ENCODE measurements at places on chromosomes 3 and 15.

GRCh38 chr3:160660902-160661301 lies 16.1 kb upstream of the ARL14 start:
- DNase-seq = no peak

GRCh38 chr3:152760591-152760990 lies 74.3 kb upstream of the P2RY1 start:
- DNase-seq = no peak

DNA sequence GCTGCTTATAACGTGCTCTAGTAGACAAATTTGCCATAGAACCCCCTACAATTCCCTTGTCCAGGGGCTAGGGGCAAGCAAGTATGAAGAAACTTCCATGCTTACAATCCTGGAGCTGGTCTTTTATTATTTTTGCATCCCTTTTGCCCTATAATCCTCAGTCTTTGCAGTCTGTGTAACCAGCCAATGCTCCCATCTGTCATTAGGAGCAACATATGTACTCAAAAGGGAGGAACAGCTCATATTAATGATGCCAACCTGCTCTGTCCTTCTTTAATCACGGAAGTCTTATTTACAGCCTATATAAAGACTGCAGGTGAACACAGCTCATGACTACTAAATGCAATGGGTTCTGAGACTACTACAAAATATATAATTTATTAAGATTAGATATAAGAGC lies 263.3 kb downstream of the ZIC1 start:
- no peak for DNase-seq

GRCh38 chr3:45666757-45667431 lies 22.3 kb upstream of the SACM1L start:
- no peak for DNase-seq

DNA sequence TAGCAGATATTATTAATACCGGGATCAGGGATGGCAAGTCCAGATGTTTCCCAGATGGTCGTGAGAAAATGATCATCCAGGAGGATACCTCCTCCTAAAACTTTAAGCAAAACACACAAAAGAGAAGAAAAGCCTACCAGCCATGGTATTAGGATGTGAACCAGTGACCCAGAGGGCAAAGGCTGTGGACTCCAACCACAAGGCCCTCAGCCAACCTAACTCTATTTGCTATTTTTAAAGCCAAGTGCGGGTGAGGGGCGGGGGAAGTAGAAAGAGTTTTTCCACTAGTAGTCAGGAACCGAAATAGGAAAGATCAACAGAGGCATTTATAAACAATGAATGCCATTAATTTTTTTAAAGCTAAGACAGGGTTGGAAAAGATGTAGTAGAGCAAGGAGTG lies 77.4 kb downstream of the STAC start:
- no peak for DNase-seq

- DNase-seq = no peak
Measured at GRCh38 chr3:111152496-111152895, 80.9 kb downstream of the NECTIN3 start.

DNA sequence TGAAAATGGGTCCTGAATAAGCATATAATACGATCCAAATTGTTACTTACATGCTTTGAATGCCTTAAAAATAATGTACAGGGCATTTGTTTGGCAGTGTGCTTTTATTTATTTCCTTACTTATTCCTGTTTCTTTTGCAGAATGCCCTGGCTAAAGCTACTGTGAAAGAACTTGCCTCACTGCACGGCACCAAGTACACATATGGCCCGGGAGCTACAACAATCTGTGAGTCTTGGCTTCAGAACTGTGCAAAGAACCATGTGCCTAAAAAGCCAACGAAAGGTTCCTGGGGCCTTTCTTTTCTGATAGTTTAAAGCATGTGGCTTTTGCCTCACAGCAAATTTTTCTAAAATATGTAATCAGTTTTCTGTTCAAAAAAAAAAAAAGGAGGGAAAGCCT lies 7.8 kb upstream of the CPA3 start:
- no peak for DNase-seq

- DNase-seq = peak; percentile 56
Measured at GRCh38 chr15:44501768-44502366, 35.1 kb upstream of the EIF3J start.

DNA sequence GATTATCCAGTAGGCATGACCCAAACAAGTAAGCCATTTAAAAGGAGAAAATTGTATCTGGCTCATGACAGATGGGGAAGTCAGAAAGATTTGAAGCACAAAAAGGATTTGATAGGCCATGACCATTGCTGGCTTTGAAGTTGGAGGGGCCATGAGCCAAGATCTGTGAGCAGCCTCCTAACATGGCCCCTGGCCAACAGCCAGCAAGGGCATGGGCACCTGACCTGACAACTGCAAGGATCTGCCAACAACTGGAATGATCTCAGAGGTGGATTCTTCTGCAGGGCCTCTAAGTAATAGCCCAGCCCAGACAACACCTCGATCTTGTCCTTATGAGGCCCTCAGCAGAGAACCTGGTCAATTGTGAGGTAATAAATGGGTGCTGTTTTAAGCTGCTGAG lies 93.0 kb downstream of the ARNT2 start:
- no peak for DNase-seq

- no peak for DNase-seq
Measured at GRCh38 chr3:48402281-48402732, 27.6 kb downstream of the PLXNB1 start.

DNA sequence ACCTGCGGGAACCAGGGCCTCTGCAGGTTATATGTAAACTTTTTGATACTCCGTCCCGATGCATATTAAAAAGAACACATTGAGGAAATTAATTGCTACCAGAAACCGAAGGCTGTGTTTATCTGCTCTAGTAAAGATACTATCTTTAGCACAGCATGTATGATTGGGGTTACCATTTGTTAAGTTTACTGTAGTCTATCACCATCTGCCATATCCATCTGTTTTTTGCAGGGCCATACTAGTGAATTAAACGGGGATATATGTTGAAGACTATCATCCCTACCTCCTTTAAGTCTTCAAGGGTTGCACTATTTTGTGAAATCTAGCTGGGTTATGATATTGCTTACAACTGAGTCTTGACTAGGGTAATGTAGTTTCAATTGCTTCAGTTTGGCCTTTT lies 597.0 kb downstream of the SQOR start:
- DNase-seq = no peak

GRCh38 chr3:13014755-13015285 lies 58.4 kb downstream of the IQSEC1 start:
- DNase-seq = no peak

GRCh38 chr3:122031123-122031468 lies 9.0 kb upstream of the ILDR1 start:
- DNase-seq = no peak

- no peak for DNase-seq
Measured at GRCh38 chr3:76841747-76842146, 198.2 kb upstream of the ROBO2 start.

- no peak for DNase-seq
Measured at GRCh38 chr3:85801955-85802354, 843.2 kb downstream of the CADM2 start.

DNA sequence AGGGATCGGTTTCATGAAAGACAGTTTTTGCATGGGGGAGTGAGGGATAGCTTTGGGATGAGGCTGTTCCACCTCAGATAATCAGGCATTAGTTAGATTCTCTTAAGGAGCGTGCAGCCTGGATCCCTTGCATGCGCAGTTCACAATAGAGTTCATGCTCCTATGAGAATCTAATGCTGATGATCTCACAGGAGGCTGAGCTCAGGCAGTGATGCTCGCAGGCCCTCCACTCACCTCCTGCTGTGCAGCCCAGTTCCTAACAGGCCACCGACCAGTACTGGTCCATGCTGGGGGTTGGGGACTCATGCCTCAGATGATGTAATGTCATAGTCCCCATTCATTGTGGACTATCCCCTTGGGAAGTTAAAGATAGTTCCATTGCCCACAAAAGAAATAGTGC lies 255.8 kb downstream of the CACNA2D3 start:
- DNase-seq = no peak

- no peak for DNase-seq
Measured at GRCh38 chr15:58471348-58471747, 39.6 kb downstream of the LIPC start.

DNA sequence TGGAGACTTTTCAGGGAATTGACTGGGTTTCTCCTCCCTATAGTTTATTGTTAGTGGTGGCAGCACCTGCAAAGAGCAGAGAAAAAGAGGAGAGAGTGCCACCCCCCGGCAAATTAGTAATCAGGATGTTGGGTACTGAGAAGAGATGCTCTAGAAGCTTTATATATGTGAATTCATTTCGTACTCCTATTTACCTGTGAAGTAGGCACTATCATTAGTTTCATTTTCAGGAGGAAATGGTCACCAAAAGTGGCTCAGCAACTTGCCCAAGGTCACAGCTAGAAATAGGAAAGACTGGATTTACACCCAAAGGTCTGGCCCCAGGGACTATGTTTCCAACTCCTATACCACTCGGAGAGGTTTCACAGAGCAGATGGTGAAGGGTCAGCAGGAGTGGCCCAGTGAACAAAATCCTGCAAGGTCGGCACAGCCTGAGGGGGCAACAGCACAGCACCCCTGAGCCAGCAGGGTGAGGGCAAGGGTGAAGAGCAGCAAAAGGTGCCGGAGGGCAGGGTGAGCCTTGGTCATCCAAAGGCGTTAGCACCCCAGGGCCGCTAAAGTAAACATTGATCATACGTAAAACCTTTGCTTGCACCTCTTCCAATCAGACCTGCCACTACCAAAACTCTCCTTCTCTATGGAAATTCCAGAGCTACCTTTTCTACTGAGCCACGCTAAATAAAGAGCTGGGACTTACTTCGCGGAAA lies 23.6 kb downstream of the VGLL4 start:
- no peak for DNase-seq

DNA sequence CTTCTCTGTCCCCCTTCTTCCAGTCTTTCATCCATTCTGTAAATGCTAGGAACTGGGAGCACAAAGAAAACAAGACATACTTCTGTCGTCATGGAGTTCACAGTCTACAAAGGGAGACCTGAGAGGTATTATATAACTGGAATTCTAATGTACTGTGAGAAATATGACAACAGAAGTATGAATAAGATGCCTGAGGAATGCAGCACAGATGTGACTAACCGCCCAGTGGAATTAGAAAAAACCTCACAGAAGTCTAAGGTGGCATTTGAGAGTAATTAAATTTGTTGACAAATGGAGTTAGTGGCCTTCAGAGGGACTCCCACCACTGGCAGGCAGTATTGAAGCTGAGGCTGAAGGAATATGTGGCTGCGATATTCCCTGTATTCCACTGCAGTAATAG lies 168.5 kb upstream of the FAM3D start:
- no peak for DNase-seq

GRCh38 chr15:101542306-101543025 lies 53.0 kb upstream of the PCSK6 start:
- DNase-seq = no peak

DNA sequence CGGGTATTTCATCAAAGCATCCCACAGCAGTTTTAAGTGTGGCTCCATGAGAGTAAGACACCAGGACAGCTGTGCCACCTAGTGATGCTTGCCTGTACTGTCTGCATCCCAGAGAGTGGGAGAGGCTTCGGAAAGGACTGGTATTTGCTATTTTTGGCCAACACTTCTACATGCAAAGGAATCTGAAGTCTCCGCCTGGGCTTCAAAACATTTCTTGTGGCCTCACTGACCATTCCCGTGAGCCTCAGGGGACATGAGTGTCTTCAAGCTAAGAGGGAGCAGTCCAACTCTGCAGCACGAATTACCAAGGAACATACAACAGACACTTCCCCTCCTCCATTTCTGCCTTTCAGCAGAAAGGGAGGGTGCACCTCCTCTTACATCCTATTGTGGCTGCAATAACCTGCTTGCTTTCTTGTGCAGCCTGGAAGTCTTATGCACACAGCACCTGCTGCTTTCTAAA lies 177.5 kb downstream of the RORA start:
- no peak for DNase-seq

GRCh38 chr3:106510206-106510605 lies 641.4 kb upstream of the CBLB start:
- DNase-seq = no peak

GRCh38 chr15:67022587-67023105 lies 42.8 kb upstream of the SMAD3 start:
- DNase-seq = no peak
